Kidney tubule cell (primary cell): ENCODE measurements at places on chromosomes 7 and 10.

GRCh38 chr7:104363355-104363754 is 35.0 kb downstream of the LHFPL3 start:
- no peak for DNase-seq

DNA sequence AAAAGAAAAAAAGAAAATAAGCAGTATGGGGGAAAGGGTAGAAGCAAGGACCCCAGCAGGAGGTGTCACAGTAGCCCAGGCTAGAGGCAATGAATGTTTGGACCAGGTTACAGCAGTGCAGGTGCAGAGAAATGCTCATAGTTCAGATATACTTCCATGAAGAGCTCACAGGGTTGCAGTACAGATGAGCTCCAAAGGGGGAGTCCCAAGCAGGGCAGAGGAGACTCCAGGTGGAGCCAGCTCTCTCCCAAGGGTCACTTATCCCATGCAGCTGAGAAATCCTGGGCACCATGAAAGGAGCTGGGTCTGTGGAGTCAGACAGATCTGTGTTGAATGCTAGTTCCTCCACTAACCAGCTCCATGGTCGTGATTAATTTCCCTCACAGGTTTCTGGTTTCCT is 174.9 kb downstream of the C7orf25 start:
- no peak for DNase-seq

- no peak for DNase-seq
Measured at GRCh38 chr7:20194343-20194995, 22.7 kb downstream of the MACC1 start.

- DNase-seq, result no peak
Measured at GRCh38 chr7:121388950-121389349, 7.2 kb downstream of the FAM3C start.

DNA sequence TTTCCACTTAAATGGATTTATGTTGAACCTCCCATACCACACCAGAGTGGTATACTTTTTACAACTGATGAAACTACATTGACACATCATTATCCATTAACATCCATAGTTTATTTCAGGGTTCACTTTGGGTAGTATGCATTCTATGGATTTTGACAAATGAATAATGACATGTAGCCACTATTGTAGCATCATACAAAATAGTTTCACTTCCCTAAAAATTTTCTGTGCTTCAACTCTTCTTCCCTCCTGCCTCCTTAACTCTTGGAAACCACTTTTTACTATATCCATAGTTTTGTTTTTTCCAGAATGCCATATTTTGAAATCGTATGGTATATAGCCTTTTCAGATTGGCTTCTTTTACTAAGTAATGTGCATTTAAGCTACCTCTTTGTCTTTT is 199.5 kb upstream of the TMEM196 start:
- no peak for DNase-seq

DNA sequence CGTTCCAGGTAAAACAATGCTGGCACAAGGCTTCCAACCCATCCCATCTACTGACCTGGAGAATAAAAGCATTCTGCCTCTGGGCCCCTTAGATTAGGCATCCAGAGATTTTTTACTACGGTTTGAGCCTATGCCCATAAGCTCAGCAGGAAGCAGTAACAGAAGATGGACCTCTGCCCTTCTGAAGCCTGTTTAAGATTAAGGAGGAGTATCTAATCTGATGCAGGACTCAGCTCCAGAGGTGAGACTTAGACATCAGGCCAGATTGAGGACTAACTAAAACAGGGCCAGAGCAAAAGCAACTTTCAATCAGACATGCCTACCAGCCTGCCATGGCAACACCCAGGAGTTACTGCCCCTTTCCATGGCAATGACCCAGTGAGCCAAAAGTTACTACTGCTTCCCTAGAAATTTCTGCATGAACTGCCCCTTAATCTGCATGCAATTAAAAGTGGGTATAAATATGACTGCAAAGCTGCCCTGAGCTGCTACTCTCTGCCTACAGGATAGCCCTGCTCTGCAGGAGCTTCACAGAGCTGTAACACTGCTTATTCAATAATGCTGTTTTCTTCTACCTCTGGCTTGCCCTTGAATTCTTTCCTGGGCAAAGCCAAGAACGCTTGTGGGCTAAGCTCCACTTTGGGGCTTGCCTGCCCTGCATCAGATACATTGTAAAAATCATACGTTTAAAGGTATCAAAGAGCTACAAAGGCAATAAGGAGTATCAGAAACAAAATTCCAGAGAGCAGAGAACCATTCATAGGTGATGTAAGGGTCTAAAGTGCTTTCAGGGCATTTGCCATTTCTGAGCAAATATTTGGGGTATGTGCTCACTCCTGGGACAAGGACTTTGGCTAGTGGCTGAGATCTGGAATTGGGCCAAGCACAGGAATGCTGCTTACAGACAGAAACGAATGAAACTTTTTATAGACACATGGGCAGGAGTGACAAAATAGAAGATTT is 25.0 kb upstream of the CNNM1 start:
- peak; percentile 59 for DNase-seq
